ENCODE measurements at places on chromosomes 1 and 21.

DNA sequence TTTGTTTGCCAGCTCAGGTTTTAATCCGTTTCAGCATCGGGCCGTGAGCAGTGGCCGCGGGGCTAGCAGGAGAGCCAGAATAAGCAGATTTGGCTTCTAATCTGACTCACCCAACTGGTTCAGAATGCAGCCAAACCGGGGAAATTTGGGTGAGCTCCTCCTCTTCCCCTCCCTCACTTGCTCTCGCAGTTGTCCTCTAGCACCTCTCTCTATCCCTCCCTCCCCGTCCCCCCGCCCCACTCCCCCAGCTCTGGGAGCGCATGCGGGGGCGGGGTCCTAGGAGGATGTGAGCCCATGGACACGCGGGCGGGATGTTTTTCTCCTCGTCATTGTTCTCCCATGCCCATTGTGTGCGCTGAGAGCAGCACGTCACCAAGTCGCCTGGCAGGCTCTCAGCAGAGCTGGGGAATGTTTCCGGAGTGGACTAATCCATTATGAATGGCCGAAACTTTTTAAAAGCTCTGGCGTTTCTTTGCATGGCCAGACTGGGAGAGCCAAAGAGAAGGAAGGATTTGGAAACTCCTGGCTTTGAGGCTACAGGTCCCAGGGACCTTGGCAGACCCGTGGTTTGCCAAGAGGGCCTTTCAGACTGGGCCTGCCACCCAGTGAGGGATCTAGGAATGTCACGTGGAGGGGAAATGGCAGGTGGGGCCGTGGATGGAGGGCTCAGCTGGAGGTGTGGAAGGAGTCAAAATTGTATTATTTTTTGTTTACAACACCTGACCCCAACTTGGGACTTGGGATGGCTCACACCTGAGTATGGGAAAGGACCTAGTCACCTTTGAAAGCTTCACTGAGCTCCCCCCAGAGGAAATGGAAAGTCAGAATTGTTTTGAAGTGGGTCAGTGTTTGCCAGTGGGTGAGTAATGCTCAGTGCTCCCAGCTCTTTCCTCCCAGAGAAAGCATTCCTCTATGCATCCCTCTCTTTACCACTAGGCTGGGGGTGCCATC is 39.2 kb downstream of the CDK18 start:
- no peak for DNase-seq

DNA sequence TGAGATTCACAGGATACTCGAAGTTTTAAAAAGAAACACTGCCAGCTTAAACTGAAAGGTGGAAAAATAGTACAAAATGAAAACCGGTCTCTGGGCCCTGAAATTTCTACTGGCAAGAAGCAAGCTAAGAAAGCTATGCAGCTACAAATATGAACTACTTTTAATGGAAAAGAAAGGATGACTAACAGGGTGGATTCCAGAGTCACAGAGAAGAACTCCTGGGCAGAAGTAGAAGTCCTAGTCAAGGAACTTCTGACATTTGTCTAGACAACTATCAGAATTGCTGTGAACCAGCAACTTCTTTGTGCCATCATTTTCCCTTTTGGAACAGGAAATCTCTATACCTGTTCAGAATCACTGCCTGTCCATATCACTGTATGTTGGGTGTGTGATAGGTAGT is 38.1 kb downstream of the CD160 start:
- DNase-seq, result no peak

- DNase-seq, result no peak
Measured at GRCh38 chr1:205972081-205972480, 28.8 kb upstream of the SLC26A9 start.

GRCh38 chr1:83900524-83900923 is 98.4 kb downstream of the TTLL7 start:
- no peak for DNase-seq

GRCh38 chr1:237211031-237211430 is 169.0 kb downstream of the RYR2 start:
- no peak for DNase-seq

- no peak for DNase-seq
Measured at GRCh38 chr1:213615226-213615916, 372.4 kb upstream of the PROX1 start.

DNA sequence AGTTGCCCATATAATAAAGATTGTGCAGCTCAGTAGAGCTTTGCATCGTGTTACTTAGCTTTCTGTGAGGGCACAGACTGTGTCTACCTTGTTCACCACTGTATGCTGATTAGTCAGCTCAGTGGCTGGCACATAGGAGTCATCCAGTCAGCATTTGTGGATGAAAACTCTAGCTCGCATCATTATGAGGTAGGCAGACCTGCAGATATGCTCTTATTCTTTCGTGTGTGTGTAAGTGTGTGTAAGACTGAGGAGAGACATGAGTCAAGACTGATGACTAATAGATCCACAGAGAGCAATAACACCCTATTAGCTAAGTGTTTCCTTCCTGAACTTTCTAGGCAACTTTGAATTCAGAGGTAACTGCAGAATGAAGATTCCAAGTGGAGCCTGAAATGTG is 17.1 kb downstream of the TTF2 start:
- DNase-seq, result peak; percentile 47

- DNase-seq, result no peak
Measured at GRCh38 chr1:113701429-113701828, 57.9 kb downstream of the PHTF1 start.

- no peak for DNase-seq
Measured at GRCh38 chr1:44300852-44301251, 54.2 kb downstream of the ERI3 start.

- DNase-seq, result no peak
Measured at GRCh38 chr1:93844262-93845045, 34.6 kb downstream of the DNTTIP2 start.

- no peak for DNase-seq
Measured at GRCh38 chr1:169348383-169349036, 19.1 kb downstream of the NME7 start.

- no peak for DNase-seq
Measured at GRCh38 chr1:199272139-199272544, 633.3 kb downstream of the PTPRC start.

- DNase-seq, result no peak
Measured at GRCh38 chr1:67723620-67724019, 38.6 kb downstream of the GADD45A start.

- no peak for DNase-seq
Measured at GRCh38 chr1:59814901-59815825, at the start of gene HOOK1. TSS of gene HOOK1 (plus strand) at chr1:59814949. CDS start at chr1:59815118, 169 bp downstream.

DNA sequence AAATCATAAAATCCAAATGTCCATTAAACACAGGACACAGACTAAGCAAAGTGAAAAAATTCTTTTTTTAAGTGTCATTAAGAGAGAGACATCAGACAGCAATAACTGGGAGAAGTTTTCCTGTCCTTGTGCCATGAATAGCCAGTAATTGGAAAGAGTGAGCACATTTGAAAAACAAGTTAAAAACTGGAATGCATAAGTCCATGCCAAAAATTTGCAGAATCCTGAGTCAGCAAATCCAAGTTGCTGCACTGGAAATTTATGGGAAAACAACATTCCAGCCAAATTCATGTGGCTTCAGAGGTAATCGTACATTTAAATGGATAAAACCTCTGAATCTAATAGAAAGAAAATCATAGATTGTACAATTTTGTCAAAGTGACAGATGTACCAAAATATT is 291.4 kb downstream of the LRRC40 start:
- no peak for DNase-seq

GRCh38 chr1:112589766-112590165 is 29.2 kb downstream of the ST7L start:
- no peak for DNase-seq

DNA sequence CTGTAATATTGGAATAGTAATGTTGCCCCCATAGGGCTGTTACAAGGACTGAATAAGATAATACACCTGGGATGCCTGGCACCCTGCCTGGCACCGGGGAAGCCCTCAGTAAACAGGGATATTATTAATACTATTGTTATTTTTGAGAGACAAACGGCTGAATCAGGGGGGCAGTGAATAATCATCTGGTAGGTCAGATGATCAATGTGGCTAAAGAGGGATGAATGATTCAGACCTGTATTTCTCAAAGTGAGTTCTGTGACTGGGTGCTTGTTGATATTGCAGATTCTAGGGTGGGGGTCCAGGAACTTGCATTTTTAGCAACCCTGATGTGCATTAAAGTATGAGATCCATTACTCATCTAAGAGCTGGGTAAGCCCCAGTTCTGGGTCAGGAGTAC is 46.2 kb upstream of the BCL10 start:
- DNase-seq, result no peak

GRCh38 chr1:41382480-41383090 is 21.4 kb downstream of the FOXO6 start:
- no peak for DNase-seq

GRCh38 chr1:182446033-182446669 is 3.8 kb upstream of the RGSL1 start:
- no peak for DNase-seq

DNA sequence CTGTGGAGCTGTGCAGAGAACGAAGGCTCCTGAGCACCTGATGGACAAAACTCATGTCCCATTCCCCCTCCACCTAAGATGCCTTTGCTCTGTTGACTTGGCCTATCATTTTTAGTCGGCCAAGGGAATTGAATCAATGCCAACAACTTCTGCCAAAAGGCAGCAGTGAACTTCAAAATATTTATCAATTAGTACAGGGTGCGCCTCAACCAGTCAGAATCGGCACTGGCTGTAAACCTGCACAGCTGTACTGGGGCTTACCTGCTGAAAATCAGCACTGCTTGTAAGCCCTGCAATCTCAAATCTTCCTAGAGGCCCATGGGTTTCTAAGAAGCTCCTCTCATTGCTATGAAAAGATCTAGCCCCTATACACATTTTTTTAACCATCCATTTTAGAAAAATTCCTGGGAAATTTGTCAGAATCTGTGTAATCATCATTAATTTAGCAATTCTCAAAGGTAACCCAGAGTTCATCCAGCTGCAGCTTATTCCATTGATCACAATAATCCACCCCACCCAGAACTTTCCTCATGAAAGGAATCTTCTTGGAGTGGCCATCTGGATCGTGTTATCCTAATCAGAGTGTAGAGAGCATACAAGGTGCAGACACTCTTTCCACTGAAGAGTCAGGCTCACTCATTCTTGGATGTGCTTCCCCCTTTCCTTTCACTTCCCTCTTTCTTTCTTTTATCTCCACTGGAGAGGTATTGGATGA is 40.2 kb downstream of the ADAMTS1 start:
- DNase-seq, result no peak

DNA sequence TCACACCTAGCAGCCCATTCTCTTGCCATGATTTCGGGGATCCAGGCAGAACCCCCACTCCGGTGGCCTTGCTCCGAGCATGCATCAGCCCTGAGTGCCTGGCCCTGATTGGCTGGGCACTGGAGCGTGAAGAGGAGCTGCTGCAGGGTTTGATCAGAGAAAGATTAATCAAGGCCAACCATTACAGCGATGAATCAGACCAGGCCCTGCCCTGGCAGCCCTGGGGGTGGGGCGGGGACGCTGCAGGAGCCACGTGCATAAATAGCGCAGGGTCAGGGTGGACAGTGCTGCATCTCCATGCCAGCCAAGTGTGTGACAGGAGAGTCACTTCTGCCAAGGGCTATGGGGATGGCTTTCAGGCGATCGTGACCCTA is 3.4 kb upstream of the FAM131C start:
- DNase-seq, result no peak

DNA sequence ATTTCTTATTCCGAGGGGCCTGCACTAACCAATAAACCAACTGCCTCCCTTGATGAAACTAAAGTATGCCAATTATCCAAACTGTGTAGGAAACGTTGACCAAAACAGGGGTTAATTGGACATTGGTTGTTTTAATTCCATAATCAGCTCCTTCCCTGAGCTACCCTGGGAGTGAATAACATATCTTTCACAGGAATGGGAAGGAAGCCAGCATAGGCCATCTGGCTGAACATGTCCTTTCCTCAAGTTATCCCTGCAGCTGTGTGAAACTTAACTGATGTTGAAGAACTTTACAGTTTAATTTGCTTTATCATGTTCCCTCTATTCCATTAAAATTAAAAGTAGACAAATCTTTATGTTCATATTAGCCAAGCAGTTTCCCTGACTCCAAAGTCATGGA is 75.4 kb downstream of the NRIP1 start:
- DNase-seq, result no peak

DNA sequence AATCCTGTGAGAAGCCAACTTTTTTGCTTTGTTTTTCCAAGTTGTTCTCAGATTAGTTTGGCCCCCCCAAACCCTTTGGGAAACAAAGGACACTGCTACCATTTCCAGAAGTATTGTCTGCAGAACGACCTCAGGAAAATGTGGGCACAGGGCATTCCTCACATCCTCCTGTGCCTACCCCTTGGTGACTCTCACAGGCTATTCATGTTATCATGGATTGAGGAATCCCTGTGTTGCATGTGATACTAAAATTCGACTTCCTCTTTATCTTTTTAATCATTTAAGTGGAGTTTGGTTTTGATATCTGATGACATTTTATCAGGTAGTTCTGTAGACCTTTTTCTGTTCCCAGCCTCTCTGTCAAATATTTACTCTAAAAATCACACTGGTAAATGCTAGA is 184.5 kb downstream of the FASLG start:
- DNase-seq, result no peak

DNA sequence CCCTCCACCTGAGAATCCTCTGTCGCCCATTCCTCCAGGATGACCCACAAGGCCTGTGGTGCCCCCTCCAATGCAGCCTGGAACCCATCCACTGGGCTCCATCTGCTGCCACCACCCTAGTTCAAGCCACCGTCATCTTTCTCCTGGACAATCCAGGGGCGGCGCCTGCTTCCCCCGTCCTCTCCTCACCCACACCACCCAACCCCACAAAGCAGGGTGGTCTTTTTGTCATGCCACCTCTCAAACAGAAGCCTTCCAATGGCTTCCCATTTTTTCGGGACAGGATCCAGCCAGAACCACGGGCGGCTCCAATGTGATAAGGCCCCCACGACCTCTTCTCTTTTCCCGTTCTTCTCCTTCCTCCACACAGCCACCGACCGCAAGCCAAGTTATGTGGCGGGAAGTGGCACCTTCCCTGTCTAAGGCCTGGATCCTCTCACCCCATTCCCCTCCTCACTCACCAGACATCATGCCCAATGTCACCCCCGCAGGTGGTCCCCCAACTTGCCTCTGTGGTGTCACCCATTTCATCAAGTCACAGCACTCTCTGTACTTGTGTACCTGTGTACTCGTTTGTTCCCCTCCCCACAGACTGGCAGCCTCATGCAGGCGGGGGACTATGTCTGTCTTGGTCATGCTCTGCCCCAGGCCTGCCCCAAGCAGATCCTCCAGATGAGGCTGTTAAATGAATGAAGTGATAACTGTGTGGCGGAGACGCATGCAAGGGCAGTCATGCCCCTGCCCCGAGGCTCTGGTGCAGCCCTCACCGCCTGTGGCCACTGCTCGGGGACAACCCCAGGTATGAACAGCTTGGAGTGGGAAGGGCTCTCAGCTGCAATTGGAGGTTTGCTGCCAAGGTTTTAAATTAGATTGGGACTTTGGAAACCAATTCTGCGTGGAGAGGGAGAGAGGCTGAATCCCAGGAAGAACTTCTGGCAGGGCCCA is 11.0 kb downstream of the UBXN11 start:
- DNase-seq, result no peak

GRCh38 chr1:179510038-179510437 is 65.7 kb downstream of the NPHS2 start:
- DNase-seq, result no peak

GRCh38 chr21:44420416-44421205 is 34.7 kb upstream of the LRRC3 start:
- no peak for DNase-seq
